ENCODE measurements at places on chromosomes 7 and 10.

DNA sequence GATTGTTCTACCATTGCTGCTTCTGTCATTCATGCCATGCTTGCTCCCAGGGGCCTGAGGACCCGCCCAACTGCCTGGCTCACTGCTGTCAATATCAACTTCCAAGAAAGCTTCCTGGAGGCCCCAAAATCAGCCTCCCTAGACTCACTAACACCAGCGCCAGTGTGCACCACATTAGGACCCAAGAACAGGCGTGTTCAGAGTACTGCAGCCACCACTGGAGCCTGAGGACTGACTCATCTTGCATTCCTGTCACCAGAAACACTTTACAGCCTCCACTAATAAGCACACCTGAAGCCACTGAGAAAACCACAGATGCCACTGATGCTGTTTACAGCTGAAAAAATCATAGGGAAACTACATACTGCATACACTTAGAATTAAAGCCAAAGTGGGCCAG is 1284.3 kb downstream of the TYW1 start:
- DNase-seq = no peak

DNA sequence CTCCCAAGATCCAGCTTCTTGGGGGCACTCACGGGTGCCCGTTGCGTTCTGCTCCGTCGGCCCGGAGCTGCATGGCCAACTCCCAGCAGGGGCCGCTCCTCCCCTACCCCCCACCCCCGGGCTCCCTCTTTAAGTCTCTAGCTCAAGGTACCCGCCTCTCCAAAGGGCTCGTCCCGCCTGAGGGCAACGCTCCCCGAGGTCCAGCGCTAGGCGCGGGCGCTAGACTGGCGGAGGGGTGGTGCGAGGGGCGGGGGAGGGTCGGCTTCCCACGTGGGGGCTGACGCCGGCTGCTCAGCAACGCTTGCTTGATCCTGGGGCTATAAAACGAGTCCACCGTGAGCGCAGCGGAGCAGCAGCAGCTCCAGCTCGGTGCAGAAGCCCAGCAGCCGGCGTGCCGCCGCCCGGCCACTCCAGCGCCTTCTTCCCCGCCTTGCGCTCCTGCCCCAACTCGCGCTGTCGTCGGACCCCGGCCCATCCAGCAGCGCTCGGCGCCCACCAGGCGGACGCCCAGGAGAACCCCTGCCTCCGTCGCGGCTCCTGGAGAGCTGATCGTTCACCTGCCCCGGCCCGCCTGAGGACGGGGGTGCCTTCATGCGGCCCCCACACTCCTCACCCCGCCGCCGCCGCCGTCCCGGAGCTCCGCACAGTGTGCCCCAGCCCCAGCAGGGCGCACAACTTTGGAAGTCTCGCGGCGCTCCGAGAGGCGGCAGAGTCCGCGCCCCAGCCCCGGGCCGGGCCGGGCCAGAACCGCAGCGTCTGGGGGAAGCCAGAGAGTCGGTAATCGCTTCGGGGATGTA is at the start of gene ADRA2A:
Gene ADRA2A (plus strand): TSS at position 348 of the 797 bp plus-strand sequence. CDS start 968 bp downstream, outside the sequence.
- DNase-seq = no peak

DNA sequence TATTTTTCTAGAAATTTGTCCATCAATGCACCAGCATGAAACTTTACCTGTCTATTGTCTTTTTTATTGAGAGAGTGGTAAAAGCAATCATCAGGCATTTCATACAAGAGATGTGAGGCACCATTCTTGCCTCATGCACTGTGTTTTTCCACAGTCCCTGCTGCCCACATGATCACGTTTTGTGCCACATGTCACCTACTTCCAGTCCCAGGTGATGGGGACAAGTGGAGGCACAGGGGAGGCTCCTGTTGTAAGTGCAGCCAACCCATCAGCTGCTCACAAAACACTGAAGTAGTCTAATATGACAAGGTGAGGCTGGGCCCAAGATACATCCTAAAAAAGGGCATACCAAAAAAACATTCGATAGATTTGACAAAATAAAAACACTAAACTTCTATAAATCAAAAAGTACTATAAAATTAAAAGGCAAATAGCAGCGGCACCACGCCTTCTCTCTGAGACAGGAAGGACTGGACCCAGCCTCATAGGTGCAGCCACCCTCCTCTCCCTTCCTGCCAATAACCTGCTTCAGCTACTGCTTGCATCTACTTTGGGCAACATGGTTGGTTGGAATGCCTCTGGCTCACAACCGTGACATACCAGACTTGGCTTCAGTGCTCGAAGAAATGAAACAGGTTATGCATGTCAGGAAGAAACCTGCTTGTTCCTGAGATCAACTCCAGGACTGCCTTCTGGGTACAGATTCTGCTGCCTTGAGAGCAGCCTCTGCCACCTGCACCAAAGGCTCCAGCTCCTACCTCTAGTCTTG is 2.3 kb downstream of the ZC3HAV1L start:
- no peak for DNase-seq

GRCh38 chr10:14063531-14064285 is 267.0 kb downstream of the FRMD4A start:
- DNase-seq = no peak

DNA sequence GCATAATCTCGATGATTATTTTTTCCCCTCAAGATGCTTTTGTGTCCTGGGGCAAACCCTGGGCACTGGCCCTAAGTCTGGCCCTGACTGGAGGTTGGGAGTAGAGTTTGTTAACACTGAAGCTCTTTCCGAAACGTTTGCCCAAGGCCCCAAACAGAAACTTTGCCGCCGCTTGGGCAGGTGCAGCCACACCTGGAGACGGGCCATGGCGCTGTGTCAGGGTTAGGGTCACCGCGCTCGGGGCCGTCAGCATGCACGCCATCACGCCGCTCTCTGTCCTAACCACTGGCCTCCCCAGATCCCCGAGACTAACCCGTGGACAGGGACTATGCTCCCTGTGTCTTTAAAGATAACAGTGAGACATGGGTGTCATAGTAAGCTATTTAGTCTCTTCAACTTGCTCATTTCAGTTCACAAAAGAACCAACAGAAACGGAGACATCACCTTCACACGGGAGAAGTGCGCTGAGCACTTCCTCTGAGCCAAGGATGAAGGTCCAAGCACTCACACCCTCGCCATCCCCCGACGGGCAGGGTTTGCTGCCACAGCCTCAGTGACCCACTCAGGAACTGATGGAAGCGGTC is 85.3 kb upstream of the DIP2C start:
- no peak for DNase-seq

DNA sequence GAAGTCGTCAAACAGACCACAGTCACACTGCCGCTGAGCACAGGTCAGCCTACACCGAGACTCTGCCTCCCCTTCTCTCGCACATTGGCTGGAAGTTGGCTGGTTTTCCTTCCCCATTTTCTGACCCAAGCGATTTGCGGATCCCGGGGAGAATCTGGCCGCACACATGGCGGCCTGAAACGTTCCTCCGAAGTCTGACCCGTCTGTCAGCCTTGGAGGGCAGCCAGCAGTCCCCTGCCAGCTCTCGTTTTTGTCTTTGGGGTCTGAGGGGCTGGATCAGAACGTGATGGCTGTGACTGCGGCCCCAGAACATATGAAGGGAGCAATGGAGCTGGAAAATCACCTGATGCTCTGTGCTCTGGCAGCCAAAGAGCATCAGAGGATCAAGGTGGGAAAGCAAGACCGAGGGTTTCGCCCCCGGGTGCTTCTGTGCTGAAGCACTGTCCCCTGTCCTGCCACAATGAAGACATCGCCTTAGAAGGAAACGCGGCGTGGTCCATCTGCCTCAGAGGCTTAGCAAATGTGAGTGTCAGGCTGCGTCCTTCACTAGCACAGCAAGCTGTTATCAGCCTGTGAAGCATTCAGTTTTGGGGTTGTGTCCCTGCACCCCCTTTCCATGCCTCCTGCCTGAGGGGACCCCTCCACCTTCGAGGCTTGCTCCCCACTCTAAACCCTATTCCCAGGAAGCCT is 119.3 kb upstream of the SHH start:
- no peak for DNase-seq

GRCh38 chr7:131692131-131692960 is 135.9 kb upstream of the PODXL start:
- DNase-seq = no peak

DNA sequence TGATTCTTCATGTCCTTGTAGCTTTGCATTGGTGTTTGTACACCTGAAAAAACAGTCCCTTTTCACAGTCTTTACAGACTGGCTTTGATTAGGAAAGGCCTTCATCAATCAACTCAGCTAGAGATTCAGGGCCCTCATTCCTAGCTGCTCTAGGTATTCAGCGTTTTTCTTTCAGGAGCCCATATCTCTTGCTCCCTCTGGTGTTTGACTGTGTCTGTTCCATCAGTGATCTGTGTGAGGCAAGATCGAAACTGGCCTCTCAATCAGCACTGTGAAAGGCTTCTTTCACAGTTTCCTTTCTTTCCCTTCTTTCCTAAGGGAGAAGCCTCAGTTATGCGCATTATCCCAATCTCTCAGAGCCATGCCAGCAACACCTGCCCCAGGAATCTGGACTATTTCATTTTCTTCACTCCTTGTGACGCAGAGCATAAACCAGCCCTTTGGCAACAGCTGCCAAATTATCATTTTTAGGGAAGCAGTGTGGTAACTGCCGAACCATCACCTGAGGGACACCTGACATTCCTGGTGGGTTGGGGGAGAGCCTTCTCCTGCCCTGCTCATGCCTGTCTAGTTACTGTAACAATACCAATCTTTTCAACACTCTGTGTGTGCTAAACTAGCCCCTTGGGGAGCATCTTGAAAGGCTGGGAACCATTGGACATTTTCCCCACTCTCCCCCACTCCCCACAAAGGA is 75.7 kb upstream of the CCDC71L start:
- peak; percentile 59 for DNase-seq

DNA sequence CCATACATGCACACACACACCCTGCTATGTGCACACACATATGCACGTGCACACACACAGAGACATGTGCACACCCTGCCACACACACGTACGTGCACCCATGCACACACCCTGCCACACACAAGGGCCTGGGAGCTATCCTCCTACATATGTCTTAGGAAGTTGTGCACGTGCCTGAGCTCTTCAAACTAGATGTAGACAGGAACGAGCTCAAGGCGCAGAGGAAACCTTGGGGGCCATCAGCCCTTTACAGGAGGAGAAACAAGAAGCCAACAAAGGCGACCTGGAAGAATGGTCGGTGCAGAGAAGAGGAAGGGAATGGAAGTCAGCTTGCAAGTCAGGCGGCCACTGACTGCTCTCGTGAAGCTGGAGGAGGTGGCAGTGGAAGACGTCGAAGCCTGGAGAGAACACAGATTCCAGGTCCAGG is 58.7 kb downstream of the AOC1 start:
- DNase-seq = no peak

GRCh38 chr10:58781873-58782488 is 269.3 kb downstream of the BICC1 start:
- peak; percentile 39 for DNase-seq

DNA sequence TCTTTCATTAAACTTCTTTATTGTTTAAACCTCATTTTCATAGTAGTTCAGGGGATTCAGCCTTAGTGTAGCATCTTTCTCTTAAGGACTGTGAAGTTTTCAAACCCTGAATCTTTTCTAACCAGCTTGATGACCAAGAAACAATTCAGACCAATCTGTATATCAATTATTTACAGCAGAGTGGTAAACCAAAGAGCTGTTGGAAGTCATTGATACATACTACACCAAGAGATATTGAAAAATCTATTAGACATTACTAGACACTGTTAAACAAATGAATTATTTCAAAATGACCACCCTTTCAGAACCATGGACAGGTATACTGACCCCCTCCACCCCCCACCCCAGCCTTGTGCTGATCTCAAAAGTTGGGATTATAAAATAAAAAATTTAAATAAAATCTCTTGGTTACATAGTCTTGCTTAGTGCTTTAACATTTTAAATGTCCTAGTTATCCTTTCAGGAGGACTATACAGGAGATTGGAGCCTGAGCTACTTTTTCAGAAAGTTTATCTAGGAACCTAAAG is 143.9 kb upstream of the LSM8 start:
- no peak for DNase-seq

- no peak for DNase-seq
Measured at GRCh38 chr10:32156031-32156495, 99.8 kb upstream of the KIF5B start.

GRCh38 chr10:4847561-4848355 is 21.8 kb downstream of the AKR1E2 start:
- peak; percentile 57 for DNase-seq

DNA sequence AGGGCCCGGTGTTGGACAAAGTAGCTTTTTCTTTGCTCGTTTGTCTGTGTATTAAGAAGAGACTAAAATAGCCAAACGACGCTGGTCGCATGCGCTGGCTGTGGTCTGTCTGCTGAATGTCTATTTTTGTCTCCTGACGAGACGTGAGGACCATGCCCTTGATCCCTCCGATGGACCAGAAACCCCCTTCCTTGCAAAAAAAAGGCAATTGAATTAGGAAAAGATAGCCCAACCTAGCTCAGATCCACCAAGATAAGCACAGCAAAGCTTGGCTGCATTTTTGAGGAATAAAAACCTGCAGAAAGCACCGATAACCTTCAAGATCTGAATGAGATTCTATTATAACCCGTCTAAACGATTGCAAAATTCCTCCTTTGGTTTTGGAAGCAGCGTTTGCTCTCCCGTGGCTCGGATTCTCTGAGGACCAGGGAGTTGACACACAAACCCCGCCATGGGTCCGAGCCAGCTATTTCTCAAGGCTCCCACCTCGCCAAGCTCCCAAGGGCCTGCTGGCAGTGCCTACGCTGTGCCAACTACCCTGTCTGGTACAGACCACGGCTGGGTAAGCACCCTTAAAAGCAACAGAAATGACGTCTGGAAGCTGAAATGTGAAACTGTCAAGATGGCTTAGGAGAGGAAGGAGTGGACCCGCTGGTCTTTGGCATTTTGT is 17.7 kb upstream of the TTYH3 start:
- DNase-seq = no peak

GRCh38 chr10:112580267-112580666 is 133.3 kb downstream of the VTI1A start:
- no peak for DNase-seq
